Stimulated activated CD8-positive, alpha-beta memory T cell treated with anti-CD3 and anti-CD28 coated beads, Interleukin-15, amount 100 ng/mL, for 48 hours (primary cell): ENCODE measurements at places on chromosomes 7 and 10.

DNA sequence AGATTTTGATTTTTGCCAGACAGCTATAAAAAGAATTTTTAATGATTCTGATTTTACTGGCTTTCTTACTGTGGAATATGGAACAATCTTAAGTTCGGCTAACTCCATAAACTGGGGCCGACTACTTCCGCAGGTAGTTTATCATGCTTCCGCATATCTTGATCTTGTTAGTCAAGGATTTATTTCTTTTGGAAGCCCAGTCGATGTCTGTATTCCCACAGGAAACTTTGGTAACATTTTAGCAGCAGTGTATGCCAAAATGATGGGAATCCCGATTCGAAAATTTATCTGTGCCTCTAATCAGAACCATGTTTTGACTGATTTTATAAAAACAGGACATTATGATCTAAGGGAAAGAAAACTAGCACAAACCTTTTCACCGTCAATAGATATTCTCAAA lies 8.1 kb downstream of the THNSL1 start:
- DNase-seq, result no peak

GRCh38 chr7:66140924-66141323 lies 26.3 kb downstream of the CRCP start:
- no peak for DNase-seq

- DNase-seq, result no peak
These were observed 95.4 kb downstream of the CREB5 start for GRCh38 chr7:28507525-28508282.

DNA sequence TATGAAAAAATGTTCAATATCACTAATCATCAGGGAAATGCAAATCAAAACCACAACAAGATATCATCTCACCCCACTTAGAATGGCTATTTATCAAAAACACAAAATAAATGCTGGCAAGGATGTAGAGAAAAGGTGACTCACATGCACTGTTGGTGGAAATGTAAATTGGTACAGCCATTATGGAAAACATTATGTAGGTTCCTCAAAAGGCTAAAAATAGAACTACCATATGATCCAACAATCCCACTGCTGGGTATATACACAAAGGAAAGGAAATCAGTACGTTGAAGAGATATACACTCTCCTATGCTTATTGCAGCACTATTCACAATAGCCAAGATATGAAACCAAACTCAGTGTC lies 50.2 kb downstream of the CDK1 start:
- no peak for DNase-seq

GRCh38 chr7:91228927-91229558 lies 35.2 kb upstream of the FZD1 start:
- DNase-seq, result no peak

DNA sequence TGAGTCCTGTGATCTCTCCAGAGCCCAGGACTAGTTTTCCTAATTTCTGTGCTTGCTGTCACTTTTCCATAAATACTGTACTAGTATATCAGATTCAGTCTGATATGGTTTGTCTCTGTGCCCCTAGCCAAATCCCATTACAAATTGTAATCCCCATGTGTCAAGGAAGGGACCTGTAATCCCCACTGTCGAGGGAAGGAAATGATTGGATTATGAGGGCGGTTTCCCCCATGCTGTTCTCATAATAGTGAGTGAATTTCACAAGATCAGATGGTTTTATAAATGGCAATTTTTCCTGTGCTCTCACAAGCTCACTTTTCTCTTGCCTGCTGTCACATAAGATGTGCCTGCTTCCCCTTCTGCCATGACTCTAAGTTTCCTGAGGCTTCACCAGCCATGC lies 54.8 kb upstream of the IFRD1 start:
- DNase-seq, result no peak

GRCh38 chr10:5833814-5834213 lies 20.6 kb upstream of the GDI2 start:
- no peak for DNase-seq

DNA sequence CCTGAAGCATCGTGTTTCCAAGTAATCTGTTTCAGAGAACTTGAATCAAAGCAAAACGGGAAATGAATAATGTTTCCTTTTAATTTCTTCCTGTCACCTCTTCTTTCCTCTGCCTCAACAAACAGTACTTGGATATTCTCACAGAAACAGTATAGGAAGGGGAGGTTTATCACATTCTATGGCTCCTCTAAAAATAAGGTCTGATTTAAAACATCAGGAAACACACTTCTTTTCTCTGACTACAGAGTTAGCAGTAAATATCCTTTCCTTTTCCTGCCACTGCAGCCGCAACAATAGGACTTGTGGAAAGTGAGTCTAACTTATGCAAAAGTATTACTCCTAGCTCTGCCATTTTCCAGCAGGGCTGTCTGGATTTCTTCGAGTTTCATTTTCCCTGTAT lies 62.3 kb downstream of the CH25H start:
- no peak for DNase-seq

- no peak for DNase-seq
These were observed 16.2 kb downstream of the GHITM start for GRCh38 chr10:84155521-84155920.

DNA sequence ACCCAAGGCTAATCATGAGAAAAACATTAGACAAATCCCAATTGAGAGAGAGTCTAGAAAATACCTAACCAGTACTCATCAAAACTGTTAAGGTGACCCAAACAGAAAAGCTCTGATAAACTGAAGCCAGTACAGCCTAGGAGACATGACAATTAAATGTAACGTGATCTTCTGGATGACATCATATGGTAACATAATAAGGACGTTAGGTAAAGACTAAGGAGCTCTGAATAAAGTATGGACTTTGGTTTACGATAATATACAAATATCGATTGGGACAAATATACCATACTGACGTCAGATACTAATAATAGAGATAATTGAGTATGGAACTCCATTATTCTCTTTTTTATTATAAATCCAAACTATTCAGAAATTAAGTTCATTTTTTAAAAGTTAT lies 561.1 kb upstream of the STEAP1 start:
- no peak for DNase-seq

DNA sequence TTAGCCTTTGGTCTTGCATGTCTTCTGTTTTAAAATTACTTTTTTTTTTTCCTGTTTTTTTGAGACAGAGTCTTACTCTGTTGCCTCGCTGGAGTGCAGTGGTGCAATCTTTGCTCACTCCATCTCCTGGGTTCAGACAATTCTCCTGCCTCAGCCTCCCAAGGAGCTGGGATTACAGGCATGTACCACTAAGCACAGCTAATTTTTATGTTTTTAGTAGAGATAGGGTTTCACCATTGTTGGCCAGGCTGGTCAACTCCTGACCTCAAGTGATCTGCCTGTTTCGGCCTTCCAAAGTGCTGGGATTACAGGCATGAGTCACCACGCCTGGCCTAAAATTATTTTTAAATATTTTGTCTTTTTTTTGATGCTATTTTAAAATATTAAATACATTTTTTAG lies 38.5 kb downstream of the MLLT10 start:
- DNase-seq, result no peak

DNA sequence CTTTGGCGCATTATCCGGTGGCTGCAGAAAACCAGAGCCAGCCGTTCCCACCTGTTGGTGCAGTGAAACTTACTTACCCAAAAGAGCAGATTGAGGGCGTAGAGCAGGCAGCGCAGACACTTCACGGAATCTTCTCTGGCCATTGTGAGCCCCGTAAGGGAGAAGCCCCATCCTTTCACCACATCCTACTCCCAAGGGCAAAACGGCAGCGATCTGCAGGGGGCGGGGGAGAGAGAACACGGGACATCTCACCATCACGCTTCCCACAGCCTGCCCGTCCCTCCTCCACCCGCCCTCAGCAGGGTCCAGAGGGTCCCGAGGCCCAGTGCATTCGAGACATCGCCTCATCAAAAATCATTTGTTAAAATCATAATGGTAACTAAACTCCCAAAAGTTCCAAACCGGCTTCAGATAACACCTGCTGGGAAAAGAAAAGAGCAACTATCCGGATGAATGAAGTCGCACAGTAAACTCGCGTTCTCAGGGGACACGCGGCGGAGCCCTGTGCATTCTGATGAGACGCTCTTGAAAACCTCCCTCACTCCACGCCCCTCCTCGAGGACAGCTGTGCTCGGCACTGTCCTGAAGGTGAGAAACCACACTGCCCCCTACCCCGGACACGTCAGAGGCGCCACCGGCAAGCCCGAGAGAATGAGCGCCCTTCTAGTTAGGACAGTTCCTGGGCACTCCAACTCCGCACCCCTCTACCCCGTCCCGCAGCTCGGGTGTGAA lies 1.2 kb downstream of the TSPAN12 start:
- no peak for DNase-seq

DNA sequence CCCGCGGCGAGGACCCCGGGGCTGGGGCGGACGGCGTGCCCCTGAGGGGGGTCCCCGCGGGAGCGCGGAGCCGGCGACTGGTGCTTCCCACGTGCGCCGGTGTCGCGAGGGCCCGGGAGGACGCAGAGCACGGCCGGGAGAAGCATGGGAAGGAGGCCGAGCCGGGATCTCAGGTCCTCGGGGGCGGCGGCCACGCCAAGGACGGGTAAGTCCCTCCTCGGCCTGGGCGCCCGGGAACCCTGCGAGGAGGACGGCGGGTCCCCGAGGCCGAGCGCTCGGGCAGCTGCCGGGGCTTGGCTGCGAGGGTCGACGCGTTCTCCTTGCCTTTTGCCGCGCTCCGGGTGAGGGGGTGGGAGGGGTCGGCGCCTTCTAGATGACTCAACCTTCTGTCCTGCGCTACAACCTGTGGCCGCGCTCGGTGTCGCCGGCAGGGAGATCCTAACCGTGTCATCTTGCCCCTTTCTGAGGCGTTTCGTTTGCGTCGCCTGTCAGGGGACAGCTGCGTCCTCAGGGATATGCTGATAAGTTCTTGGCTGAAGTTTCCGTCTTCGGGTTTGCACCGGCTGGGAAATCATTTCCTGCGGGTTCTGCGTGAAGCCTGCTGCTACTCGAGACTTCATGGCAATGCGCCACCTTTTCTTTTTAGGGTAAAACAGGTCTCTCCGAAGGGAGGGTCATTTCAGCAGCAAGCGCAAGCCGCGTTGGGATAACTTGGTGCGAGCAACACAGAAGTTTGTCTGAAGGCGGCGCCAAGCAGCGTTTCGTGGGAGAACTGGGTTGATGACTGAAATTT lies 529 bp downstream of the TASOR2 start:
- DNase-seq, result peak; percentile 67

GRCh38 chr7:42262964-42263363 lies 26.0 kb upstream of the GLI3 start:
- no peak for DNase-seq

DNA sequence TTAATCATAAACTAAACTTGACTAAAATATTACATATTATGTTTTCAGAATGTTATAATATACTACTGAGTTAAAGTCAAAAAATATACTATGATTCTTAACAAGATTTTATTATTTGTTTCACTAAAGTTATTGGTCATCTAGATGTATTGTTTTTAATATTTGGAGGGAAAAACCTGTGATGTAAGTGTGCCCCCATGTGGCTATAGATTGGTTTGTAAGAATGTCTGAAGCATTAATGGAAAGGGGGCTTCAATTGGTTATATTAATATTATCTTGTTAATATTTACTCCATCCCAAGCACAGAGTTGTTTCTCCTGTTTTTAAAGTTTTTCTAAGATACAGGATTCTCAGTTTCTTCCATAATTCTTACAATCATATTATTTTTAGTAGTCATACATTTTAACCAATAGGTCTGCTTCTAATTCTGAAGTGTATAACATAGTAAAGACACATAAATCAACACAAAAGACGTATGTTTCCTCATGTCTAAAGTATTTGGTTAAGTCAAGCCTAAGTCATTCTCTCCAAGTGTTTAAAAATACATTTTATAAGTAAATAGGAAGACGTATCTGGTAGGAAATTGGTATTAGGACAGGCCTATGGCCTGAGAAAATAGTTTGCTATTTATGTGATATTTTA lies 58.0 kb downstream of the GNAT3 start:
- no peak for DNase-seq

DNA sequence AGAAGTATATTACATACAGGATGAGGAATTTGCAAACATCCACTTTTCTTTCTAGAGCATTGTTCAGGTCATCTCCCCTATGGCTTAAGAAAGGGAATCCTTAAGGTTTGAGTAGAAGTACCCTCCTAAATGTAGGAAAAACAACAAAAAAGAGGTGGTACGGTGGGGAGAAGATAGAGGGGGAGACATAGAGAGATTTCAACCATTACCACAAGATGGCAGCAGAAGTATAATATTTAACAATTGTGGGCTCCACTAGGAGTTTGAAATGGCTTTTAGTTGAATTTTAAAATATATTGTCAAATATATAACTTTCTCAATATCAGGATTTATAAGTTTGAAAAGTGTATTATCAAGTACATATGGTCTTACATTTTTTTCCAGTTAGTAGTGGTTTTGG lies 72.7 kb upstream of the PRKG1 start:
- no peak for DNase-seq

DNA sequence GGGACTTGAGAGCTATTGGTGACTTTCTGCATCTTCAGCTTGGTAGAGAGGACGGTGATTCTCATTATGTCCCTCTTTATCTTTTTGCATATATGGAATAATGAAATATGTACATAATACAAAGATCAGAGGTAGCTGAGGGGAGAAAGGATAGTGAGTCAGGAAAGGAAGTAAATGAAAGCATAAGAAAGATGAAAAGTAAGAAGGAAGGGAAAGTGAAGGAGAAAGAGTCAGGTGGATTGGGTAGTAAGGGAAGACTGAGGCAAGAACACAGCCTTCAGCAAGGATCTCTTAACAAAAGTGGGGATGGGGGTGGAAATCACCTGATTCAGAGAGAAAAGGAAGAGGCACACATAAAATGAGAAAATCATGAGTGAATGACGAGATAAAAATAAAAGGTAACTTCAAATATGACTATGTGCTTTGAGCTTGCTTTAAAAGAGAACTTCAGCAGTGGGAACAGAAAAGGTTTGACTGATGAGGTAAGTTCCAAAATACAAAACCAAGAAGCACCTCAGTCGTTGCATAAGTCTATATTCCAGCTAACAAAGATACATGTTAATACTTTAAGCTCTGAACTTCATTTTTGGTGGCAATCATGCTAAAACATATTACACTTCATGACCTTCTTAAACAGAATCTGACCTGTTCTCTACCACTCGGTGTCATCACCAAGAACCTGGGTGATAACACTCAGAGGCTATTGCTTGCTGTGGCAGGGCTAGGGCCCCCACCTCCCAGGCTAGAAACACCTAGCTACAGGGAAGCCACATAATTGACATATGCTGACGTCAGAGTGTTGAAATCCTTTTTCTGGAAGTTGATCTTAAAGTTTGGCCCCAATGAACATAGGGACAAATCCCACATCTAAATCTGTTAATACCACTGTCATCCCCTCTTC lies 32.9 kb downstream of the NRCAM start:
- no peak for DNase-seq

- DNase-seq, result no peak
These were observed 44.2 kb downstream of the BPGM start for GRCh38 chr7:134690614-134691504.

GRCh38 chr7:5467645-5468044 lies 44.0 kb upstream of the TNRC18 start:
- DNase-seq, result no peak

GRCh38 chr10:60312818-60313588 lies 76.7 kb downstream of the ANK3 start:
- no peak for DNase-seq

DNA sequence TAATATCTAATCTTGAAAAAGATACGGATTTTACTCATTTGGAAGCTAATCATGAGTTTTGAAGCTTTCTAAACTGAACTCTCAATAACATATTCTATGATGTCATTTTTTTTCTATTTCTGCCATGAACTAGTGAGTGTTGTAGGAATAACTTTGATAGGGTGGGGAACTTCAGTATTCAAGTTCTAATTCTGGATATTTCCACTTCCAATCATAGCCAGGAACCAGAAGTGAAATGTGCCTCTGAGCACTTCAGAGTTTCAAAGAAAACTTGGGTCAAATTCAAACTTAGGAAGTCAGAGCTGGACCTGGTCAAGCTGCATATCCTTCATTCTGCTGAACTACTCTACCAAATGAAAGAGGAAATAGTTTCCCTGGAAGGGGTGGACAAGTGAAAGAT lies 847 bp downstream of the AGMO start:
- DNase-seq, result no peak
